Kidney epithelial cell (primary cell): ENCODE measurements at places on chromosomes 11 and 22. TPM values are rescaled to one million over a fixed set of nuclear protein-coding genes. Genes with fewer than 3 reads are reported as not detected.

GRCh38 chr11:6025056-6025455 lies 5.5 kb downstream of the OR56A1 start:
- no peak for DNase-seq

Gene PKDREJ
- not detected in 2 replicates for total RNA-seq

Gene CDHR5
- 0.92 TPM in 1 of 2 replicates, not detected in the other for total RNA-seq

DNA sequence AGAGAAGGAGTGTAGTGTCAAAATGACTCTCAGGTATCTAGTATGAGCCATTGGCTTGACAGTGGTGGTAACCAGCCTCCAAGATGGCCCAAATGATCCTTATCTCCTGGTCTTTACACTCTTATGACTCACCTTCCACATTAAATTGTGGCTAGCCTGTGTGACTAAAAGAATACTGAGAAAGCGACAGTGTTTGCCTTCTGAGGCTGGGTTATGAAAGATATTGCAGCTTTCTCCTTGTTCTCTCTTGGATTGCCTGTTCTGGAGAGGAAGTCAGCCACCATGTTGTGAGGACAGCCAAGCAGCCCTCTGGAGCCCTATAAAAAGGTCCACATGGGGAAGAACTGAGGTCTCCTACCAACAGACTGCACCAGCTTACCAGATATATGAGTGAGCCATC lies 15.8 kb downstream of the C11orf71 start:
- no peak for DNase-seq

Gene MOGAT2
- total RNA-seq: not detected in 2 replicates

GRCh38 chr11:66845143-66845875 lies 2.1 kb downstream of the RCE1 start:
- no peak for DNase-seq

- no peak for DNase-seq
Measured at GRCh38 chr11:12051287-12051662, 42.8 kb upstream of the DKK3 start.

GRCh38 chr11:33941637-33942160 lies 49.8 kb upstream of the LMO2 start:
- no peak for DNase-seq

Gene PRR33
- not detected in 2 replicates for total RNA-seq

Gene BIRC2
- total RNA-seq: 63.9 and 68.1 TPM in 2 replicates

Gene NXPE1
- not detected in 2 replicates for total RNA-seq

Gene HOATZ
- total RNA-seq: not detected in 2 replicates

Gene GPR83
- 0.07 TPM in 1 of 2 replicates, not detected in the other for total RNA-seq

- DNase-seq: no peak
Measured at GRCh38 chr11:65576867-65577755, 1.3 kb downstream of the EHBP1L1 start.

DNA sequence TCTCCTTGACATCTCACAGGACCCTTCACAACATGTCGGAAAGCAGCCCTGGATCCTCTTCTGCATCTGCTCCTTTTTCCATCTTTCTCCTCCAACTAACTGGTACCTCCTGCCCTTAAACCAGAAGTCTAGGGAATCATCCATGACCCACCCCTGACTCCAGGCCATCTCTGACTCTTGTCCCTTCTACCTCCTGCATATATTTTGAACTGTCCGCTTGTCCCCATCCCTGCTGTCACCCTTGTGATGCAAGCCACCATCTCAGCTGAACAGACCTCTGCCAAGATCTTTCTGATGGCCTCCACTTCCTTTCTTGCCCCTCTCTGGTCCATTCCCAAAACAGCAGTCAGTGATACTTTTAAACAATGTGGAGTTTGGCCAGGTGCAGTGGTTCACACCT lies 7.0 kb downstream of the RIBC2 start:
- no peak for DNase-seq

DNA sequence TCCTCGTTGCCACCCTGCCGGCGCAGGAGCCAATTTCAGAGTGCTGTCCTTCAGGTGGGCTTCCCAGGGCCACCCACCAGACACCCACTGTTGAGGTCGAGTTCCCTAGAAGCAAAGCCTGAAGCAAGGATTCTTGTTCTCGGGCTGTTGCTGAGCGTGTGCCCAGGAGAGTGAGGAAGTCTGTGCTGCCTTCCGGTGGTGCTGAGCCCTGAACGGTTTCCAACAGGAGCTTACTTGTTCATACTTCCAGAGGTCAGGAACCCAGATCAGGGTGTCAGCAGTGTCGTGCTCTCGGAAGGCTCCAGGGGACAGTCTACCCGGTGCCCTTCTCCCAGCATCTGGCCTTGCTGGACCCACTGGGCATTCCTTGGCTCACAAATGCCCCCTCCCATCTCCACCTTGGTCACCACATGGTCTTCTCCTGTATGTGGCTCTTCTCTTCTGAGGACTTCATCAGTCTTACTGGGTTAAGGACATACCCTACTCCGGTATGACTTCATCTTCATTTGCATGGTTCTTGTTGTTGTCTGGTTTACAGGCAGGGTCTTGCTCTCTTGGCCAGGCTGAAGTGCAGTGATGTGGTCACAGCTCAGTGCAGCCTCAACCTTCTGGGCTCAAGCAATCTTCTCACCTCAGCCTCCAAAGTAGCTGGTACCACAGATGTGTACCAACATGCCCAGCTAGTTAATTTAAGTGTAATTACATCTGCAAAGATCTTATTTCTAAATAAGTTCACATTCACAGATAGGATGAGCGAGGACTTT lies 11.2 kb downstream of the SLC25A1 start:
- no peak for DNase-seq

Gene PAMR1
- 0.75 and 0.84 TPM in 2 replicates for total RNA-seq

DNA sequence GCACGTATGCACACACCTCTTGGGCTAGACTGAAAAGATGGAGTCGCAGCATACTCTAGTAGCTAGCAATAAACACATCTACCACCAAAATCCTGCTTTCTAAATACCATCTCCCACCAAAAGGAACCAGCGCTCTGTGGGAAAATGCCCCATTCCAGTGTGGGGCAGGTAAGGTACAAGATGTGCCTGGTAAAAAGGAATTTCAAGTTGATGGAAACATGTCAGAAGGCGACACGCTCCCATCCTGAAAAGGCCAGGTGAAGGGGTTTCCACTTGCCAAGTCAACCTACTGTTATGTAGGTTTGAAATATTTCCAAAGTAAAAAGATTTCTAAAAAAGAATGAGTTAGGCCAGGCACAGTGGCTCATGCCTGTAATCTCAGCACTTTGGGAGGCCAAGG lies 8.8 kb downstream of the DGCR2 start:
- no peak for DNase-seq

DNA sequence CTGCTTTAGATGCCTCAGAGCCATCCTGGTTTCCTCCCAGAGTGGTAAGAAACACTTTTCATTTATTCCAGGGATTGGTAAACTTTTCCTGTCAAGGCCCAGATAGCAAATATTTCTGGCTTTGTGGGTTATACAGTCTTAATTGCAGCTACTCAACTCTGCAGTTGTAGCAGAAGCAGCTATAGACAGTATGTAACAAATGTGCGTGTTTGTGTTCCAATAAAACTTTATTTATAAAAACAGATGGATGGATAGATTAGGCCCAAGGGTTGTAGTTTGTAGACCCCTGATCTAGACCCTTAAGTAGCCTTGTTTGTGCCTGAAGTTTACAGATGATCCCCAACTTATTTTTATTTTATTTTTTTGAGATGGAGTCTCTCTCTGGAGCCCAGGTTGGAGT lies 17.9 kb downstream of the NNMT start:
- no peak for DNase-seq

Gene GRAMD1B
- 3.4 and 8.8 TPM in 2 replicates for total RNA-seq

- no peak for DNase-seq
Measured at GRCh38 chr11:61985869-61986268, 18.4 kb upstream of the FTH1 start.

Gene SYT13
- 8.1 and 10.1 TPM in 2 replicates for total RNA-seq

DNA sequence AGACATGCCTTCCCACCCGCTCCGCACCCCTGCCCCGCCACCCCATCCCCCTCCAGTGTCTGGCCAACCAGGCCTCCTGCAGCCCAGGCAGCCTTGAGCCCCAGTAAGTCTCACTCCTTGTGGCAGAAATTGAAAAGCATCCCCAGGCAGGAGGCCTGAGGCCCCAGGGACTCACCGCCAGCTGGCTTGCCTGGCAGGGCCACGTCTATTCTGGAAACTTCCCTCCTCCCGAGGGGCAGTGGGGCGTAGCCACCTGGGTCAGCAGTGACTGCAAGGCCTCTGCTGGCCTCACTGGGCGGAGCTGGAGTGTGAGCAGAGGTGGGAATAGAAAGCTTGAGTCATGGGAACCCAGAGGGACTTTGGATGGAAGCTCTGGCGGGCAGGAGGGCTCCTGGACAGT lies 26.3 kb downstream of the ANO1 start:
- peak; percentile 29 for DNase-seq

DNA sequence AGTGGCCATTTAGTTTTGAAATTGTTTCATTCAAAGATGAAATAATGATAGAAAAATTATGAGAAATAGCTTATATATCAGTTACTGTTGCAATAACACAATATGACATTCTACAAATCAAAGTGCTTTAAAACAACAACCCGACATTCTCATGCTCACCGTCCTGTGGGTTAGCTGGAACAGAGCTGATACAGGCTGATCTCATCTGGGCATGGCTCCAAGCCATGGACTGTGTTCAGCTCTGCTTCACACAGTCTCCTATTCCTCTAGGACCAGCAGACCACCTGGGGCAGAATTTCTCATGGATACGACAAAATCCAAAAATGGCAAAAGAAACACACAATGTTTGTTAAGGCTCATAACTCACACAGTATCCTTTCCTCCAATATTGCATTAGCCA lies 178.6 kb downstream of the CNTN5 start:
- no peak for DNase-seq

DNA sequence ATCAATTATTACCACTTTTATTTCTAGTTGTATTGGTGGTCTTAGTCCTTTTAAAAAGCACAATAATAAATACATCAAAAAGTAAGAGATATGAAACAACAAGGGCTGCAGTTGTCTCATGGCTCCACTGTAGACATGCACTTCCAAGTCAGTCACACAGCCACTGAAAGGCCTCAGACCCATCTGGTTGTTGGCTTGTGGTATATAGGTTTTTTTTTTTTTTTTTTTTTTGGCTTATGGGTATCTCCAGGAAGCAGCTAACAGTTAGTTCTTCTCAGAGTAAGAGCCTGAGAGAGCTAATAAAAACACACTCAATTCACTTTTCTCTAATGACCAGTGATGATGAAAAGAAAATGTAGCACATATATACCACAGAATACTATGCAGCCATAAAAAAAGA lies 6.0 kb upstream of the OR52E6 start:
- DNase-seq: no peak

- no peak for DNase-seq
Measured at GRCh38 chr11:34840736-34841386, 75.3 kb downstream of the APIP start.

DNA sequence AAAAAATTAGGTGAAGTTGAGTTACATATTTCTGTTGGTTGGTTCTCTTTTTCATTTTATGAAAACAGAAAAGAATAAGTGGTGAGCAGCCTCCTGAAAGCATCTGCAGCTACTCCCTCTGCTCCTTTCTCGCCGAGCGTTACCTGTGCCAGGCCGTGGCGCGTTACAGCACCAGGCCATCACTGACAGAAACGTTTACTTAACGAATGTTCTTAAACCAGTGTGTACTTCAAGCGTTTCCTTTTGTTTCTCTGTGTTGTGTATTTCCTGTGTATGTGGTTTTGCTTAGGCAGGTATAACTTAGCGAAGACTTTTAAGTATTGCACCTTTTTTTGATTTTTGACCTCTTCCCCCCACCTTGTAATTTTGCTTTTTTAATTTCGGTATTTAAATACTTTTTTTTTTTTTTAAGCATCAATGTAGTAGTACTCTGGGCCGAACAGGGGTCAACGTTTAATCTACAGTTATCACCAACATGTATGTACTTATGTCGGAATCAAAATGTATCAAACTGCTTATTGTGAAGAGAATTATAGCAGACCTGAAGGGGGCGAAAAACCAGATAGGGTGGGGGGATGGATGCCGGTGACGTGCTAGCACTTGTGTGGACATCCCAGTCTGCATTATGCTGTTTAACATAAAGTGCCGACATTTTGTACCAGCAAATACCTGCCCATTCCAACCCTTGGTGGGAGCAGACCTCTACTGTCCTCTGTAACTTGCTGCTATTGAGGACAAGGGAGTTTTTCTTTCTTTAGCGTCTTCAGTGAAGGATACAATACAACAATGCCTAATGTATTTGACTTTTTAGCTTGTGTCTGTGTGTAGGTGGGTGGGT lies 21.6 kb upstream of the ADSL start:
- DNase-seq: no peak

Gene GATD1
- total RNA-seq: 27.6 and 54.9 TPM in 2 replicates

Gene CHADL
- 1.6 and 1.8 TPM in 2 replicates for total RNA-seq

DNA sequence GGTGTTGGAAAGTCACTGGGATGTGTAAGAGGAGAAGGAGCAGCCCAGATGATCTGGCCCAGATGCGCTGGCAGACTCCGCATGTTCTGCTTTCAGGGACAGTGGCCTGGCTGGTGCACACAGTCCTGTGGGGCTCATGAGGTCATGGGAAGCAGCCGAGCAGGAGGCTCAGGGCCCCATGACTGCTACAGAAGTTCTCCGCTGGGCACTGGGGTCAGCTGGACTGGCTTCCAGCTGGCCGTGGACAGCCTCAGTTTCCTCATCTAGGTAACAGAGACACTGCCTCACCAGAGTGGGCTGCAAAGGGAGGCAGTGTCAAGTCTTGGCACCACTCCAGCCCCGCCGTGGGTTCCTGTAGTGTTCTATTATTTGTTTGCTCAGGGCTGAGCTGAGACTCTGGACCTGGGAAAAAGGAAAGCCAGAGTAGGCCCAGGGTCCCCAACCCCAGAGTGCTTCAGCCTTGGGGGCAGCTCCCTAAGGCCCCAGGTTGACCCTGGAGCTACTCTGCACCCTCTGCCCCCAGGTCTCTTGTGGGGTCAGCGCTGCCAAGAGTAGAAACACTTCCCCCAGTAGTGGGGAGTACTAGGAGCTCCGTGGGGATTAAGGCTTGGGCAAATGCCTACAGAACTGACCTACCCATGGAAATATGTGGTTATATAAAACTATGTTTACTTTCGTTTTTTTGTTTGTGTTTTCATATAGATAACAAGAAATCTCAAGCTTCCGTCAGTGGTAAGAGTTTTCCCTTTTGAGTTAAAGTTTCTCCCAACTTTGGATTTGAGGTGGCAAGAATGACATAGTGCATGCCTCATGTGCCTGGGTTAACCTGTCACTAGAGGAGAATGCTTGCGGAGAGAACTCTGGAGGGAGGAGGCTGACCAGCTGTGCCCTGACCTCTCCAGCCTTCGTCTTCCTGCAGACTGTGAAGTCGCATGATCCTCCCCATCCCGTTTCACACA lies 45.3 kb downstream of the MED15 start:
- DNase-seq: no peak

DNA sequence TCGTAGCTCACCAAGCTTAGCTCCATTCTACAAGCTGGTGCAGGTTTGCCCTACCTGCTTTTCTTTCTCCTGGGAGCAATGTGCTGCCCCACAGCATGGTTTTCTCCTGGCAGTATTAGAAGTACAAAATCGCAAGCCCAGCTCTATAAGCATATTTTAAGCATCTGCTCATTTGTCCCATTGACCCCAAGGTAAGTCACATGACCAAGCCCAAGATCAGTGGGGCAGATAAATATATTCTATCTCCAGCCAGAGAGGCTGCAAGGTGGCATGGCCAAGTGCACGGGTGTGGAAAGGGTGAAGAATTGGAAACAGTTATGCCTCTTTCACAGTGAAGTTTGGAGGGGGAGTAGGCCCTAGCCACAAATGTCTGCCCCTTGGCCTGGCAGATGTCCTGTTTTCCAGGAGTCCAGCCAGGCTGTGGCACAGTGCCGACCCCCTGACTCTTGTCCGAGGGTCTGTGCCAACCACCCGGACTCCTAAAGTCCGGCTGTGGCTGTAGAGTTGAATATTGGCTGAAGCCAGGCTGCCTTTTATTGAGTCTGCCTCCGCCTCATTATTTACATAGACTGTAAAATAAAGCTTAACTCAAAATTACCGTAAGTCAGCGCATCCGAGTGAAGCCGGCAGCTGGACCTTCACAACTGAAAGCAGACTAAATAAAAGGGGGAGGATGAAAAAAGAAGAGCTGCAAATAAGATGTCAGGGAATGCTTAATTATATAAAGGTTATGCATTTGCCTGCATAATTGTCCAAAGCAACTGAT lies 165.7 kb downstream of the COMMD9 start:
- DNase-seq: no peak
